ENCODE measurements at places on chromosomes 6 and 20. TPM values are rescaled to one million over a fixed set of nuclear protein-coding genes. Genes with fewer than 3 reads are reported as not detected.

The OPN5 gene
- not detected for total RNA-seq

DNA sequence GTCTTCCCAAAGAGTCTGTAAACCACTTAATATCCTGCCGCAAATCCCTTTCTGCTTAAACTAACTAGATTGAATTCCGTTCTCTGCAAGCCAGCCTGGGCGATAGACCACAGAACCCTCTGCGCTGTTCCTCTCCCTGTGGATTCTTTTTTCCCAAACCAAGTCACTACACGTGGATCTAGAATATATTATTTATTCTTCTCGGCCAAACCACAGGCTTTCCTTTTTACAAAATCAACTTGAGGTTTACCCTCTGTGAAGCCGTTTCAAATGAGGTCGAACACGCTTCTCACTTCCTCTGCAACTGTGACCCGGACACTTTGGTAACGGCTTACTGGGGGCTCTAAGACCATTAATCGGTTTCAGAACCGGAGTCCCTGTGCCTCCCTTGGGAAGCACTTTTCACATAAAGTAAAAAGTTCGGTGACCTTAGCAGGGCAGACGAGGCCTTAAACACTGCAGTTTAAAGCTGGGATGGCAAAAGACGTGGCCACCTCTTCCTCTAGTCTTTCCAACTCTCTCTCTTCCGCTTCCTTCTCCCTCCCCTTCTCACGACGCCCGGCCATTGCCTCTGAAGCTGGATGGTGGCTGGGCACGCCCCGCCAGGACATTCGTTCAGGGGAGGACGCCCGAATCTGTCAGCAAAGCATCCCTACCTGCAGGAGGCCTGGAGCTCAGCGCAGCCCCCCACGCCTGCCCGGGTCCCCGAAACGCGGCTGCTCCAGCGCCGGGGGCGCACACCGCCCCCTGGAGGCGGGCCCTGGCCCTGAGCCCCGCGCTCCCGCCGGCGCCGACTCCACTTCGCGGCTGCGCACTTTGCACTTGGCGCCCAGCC is 55.0 kb upstream of the FOXC1 start:
- DNase-seq, result peak; percentile 46

- DNase-seq, result no peak
These were observed 144.4 kb upstream of the PDE10A start for GRCh38 chr6:165807249-165807960.

The SMLR1 gene
- not detected for total RNA-seq

- no peak for DNase-seq
These were observed 65.8 kb downstream of the PHACTR2 start for GRCh38 chr6:143743301-143744166.

The LY6G6F gene
- total RNA-seq, result not detected

DNA sequence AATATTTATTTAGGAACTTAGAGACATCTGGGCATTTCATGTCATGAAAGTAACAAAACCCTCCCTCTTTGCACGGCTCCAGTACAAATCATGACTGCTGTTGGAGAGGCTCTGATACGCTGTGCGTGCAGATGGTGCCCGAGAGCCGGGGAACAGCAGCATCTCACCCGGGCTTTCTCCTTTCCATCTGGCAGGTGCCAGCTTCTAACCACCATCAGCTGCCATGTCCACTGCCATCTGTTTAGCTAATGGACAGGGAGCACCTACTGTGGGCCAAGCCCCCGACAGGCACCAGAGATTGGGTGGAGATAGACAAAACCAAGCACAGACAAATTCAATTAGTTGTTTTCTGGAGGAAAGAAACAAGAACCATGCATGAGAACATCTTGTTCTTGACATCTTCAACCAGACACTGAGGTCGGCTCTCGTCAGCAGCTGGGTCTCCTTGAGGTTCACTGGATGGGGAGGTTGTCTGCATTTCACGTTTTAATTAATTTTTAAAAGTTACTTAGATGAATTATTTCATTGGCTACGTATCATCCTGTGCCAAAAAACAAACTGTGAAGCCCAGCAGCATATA is 323.7 kb downstream of the THBS2 start:
- no peak for DNase-seq

DNA sequence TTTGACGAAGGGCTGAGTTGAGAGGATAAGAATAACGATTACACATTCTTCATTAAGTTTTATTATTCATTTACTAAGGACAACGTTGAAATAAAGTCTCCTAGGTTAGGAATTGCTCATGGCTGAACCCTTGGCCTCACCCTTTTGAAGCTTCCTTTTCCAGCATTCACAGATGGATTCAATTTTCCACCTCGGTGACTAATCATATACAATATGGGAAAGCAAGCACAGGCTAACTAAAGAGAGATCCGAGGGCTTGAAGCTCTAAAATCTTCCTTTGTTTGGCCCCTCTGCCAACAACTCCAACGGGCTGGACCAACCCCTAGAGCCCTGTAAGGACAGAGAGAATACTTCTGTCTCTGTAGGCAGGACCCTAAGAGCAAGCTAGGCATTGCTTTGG is 159.5 kb downstream of the SOD2 start:
- no peak for DNase-seq

The DNAAF9 gene
- 3.7 TPM for total RNA-seq

The KHDRBS2 gene
- 5.5 TPM for total RNA-seq

DNA sequence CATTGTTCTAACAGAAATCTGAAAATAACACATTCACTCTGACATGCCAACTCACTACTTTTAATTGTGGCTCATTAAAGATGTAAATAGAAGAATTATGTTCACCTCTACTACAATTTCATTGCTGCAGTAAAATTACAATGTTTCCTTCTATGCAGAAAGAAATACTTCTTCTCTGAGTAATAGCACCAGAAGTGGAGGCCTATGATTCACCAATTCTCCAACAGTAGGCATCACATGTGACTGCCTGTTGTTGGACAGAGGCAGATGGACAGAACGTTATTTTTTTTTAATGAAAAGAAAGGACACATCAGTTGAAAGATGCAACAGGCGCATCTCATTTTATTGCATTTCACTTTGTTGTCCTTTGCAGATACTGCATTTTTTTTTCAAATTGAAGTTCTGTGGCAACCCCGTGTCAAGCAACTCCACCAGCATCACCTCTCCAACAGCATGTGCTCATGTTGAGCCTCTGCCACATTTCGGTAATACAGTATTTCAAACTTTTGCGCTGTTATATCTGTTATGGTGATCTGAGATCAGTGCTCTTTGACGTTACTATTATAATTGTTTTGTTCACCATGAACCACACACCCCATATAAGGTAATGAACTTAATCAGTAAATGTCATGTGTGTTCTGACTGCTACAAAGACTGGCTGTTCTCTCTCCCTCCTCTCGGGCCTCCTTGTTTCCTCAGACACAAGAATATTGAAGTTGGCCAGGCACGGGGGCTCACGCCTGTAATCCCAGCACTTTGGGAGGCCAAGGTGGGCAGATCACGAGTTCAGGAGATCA is 121.4 kb downstream of the ATXN1 start:
- no peak for DNase-seq

DNA sequence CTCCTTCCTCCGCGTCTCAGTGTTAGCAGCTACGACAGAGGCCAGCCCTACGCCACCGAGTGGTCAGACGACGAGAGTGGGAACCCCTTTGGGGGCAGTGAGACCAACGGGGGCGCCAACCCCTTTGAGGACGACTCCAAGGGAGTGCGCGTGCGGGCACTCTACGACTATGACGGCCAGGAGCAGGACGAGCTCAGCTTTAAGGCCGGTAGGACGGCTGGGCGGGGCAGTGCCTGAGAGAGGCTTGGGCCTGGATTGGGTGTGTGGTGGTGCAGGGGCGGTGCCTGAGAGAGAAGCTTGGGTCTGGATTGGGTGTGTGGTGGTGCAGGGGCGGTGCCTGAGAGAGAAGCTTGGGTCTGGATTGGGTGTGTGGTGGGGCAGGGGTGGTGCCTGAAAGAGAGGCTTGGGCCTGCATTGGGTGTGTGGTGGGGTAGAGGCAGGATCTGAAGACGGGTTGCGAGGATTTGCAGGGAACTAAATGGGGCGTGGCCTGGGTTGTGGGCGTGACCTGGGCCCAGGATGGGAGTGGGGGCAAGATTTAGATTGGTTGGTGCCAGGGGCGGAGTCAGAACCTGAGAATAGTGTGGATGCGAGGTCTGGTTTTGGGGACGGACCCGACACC is 24.4 kb downstream of the SPDEF start:
- no peak for DNase-seq

DNA sequence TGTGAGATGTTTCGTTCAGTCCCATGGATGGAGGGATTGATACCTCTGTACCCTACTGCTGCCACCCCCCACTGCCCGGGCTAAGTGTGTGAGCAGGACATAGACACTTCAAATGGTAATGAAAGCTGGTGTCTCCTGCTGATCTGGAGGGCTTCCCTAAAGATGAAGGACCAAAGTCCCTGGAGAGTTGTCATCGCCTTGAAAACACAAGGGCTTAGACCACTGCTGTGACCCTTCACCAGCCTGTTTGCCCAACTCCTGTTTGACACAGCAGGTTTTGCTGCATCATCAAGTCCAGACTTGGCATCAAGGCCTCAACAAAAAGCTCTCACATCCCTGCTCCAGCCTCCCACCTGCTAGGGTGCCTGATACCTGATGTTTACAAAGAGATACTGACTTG is 57.9 kb upstream of the FAM8A1 start:
- DNase-seq, result no peak

- no peak for DNase-seq
These were observed 19.4 kb downstream of the COL11A2 start for GRCh38 chr6:33172688-33173534.

- no peak for DNase-seq
These were observed 118.0 kb downstream of the OPRM1 start for GRCh38 chr6:154157082-154157481.

DNA sequence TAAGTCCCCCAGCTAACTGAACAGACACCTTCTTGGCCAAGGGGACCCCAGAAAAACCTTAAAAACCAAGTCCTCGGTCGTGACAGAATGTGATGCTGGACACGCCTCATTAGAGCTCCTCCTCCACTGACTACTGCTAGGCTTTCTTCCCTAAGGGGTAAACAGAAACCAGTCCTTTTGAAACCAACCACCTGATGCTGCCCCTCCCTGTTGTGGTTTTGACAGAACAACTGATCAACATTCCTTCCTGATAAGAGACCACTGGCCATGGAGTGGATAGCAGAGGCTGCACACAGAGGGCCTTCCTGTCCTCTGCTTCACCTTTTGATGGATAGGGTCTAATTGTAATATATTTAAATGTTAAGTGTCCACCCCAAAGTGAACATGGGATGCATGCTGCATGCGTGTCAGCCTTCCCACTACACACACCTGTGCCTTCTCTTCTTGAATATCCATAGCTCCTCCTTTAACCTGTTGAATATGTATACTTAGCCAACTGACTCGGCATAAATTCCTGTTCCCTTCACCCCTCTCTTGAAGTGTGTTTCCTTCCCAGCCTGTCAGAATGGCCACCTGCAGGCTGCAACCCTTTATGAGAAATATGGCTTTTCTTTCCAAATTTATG is 27.9 kb upstream of the SLC2A12 start:
- no peak for DNase-seq

GRCh38 chr6:136669299-136669699 is 119.1 kb upstream of the MAP7 start:
- DNase-seq, result no peak

- DNase-seq, result peak; percentile 26
These were observed 496 bp downstream of the GRM4 start for GRCh38 chr6:34145161-34146020.

GRCh38 chr6:25968769-25969168 is 6.2 kb downstream of the TRIM38 start:
- no peak for DNase-seq

The PBOV1 gene
- not detected for total RNA-seq

GRCh38 chr6:75430631-75431325 is 62.8 kb downstream of the FILIP1 start:
- no peak for DNase-seq

DNA sequence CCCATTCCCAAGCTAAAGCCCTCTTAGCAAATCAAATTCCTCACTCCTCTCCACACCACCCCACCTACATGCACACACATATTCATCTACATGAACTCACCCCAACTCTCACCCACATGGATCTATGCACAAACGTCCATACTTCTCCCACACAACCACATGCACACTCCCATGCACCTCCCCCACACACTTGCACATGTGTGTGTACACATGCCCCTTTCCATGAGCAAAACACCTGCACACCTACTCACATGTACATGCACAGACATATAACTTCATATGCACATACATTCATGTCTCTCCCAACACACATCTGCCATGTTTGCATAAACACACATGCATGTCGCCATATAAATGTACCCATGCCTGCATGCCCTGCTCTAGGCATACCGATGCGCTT is 22.8 kb upstream of the CST1 start:
- DNase-seq, result no peak

- no peak for DNase-seq
These were observed 17.4 kb downstream of the ADGRF4 start for GRCh38 chr6:47715782-47716181.

The PI3 gene
- not detected for total RNA-seq

GRCh38 chr6:10800810-10801209 is 37.5 kb downstream of the MAK start:
- DNase-seq, result no peak

The KIFC1 gene
- total RNA-seq, result 1.9 TPM

- no peak for DNase-seq
These were observed 28.5 kb upstream of the HLA-DRB5 start for GRCh38 chr6:32558426-32559057.

DNA sequence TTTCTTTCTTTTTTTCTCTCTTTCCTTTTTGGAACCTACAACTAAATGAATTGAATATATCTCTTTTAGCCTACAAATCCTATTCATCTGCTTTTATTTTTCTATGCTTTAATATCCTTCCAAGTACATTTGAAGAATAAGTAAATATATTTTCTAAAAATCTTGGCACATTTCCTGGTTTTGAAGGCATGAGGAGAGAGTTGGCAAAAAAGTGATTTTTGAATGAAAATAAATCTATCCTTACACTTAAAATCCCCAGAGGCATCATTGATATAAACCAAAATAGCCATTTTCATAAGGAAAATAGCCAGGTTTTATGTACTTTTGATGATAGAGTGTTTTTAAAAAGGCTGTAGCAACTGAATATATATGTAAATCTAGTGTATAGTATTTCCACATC is 69.0 kb downstream of the SAMD5 start:
- no peak for DNase-seq

The BANF2 gene
- total RNA-seq, result not detected

GRCh38 chr20:50048420-50049166 is 64.4 kb downstream of the UBE2V1 start:
- peak; percentile 37 for DNase-seq

DNA sequence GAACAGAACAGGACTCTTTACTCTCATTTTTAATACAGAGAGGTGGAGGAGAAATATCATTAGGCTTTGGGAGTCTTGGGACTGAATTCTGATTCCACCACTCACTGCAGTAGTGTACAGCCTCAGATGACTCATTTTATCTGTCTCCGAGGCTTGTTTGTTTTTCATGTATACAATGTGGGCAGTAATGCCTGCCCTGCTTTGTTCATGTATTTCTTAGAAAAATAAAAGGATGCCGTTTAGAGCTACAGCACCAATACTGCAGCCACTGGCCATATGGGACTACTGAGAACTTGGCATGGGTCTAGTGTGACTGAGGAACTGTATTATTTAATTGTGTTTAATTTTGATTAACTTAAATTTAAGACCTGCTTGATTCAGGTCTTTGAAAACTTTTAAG is 41.2 kb upstream of the JAG1 start:
- DNase-seq, result no peak

Measured in activated B cell treated with CpG ODN at 0.5 μM for 24 hours (primary cell).